ENCODE measurements at places on chromosomes 16 and 17.
A peak's percentile ranks its signal among the peaks of the same experiment; 100 is the strongest.

GRCh38 chr16:12920739-12921138 lies 19.3 kb downstream of the SHISA9 start:
- DNase-seq = no peak

DNA sequence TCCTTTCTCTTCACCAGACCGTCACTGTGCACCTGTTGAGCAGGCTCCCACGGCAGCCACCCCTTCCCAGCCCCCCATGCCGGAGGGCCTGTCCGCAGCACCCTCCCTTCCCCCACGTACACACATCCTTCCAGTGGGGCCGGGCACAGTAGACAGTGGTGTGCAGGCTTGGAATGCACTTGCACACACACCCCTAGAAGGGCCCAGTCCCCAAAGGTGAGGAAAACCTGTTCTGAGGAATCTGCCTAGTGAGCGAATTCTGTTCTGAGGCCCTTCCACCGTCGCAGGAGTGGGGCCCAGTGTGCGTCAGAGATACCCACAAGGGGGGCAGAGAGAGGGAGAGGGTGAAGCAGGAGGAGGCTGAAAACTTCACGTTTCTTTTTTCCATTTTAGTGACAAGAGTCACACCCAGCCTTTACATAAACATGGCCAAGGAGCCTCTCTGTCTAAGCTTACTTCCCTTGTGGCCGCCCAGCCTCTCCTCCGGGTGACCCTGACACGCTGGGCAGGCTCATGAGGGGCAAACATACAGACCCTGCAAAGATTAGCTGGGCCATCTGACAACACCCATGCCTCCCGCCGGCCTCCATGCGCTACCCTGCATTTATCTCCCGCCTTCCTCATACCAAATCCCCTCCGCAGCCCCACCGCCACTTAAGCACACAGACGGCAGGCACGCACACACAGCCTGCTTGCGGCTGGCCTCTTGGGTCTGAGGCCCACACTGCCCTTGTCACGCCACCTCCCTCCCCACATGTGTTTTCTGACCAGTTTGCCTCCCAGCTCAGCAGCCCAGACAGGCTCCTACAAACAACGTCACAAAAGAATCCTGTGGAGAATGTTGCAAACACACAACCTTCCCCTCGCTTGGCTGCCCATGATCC lies 1.8 kb downstream of the ZBTB4 start:
- no peak for DNase-seq

DNA sequence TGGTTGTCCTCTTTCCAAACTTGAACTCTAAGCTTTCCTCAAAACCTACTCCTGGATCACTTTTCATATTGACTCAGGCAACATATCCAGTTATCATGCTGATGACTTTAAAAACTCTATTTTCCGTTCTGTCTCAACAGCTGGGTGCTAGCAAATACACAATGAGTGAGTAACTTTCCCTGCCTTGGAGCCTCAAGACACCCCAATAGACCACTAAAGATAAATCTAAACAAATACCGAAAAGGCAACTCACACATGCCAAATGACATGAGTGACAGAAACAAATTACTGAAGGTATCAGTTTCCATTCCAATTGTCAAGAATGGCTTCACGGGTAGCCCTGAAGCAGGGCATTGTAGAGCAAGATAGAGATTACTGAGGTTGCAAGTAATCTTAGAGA lies 15.7 kb upstream of the TMEM101 start:
- no peak for DNase-seq

DNA sequence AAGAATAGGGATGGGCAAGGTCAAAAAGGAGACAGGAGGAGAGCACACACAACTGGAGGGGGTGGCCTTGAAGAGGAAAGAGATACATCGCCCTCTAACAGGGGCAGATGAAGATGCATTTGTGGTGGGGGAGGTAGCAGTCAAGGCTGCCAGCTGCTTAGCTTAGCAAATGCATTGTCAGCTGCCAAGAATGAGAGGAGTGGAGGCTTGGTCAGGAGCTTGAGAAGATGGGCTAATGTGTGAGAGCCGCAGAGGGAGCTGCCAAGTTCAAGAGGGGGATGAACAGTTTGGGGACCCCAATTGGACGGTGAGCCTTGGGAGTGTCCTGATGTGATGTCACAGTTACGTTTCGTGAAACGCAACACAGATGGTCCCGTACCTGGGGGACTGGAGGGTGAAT lies 28.9 kb upstream of the GNA13 start:
- DNase-seq = no peak

- no peak for DNase-seq
Observed at GRCh38 chr17:73851091-73851490, 206.8 kb upstream of the SDK2 start.

DNA sequence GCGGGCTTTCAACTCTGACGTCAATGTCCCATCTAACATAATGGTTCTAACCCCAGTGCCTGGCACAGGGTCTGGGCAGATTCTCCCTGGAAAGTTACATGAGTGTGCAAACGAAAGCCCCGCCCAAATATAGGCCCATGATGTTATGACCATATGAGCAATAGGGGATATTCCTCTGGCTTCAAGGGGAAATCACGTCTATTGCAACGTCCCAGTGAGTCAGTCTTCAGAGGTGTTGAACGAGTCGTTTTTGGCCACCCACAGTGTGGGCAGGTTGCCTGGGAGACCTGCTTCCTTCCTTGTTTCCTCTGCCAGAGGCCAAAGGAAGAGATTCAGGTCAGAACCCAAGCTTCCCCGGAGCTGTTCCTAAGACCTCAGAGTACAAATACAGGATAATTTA lies 30.3 kb downstream of the PIK3R5 start:
- no peak for DNase-seq

DNA sequence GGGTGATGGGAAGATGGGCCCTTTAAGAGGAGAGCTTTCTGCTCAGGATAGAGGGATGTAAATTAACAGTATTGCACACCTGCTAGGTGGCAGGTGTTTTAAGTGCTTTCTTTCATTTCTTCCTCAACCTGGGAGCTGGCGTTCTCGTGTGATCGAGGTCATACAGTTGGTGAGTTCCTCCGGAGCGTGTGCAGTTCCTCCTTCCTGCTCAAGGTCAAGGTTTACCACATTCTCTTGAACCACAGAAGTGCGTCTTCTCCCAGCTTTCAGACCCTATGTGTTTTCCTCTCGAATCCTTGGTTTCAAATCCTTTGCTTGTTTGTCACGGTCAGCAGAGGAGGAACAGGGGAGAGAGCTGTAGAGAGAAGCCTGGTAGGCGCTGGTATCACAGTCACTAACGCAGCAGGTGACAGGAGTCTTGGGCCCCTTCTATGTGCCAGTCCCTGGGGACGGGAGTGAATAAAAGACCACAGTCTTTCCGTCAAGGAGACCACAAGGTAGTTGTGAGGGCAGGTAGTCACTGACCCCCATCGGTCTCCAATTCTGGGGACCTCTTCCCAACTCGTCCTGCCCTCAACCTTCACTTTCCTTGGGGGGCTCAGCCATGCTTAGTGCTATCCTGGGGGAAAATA lies 791 bp downstream of the DNAI2 start:
- no peak for DNase-seq

- no peak for DNase-seq
Observed at GRCh38 chr16:29962344-29962994, 590 bp downstream of the TMEM219 start.

GRCh38 chr17:16585796-16586195 lies 16.8 kb upstream of the ZNF287 start:
- no peak for DNase-seq

DNA sequence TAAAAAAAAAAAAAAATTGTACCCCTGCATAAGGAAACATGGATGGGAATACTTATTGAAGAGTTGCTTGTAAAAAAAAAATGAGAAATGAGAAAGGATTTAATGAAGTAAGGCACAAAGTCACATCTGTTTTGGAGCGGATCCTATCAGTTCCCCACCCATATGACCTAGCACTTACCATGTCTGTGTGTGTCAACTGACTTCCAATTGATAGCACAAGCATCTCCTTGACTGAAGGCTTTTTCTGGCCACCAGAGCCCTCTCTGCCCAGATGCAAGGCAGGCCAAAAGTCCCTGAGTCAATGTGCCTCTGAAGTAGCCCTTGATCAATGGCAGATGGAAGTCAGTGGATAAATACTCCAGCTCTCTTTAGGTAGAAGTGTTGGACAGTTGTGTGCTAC lies 13.4 kb upstream of the NLK start:
- no peak for DNase-seq

- no peak for DNase-seq
Observed at GRCh38 chr17:8941520-8941919, 24.0 kb downstream of the PIK3R5 start.

GRCh38 chr16:14483819-14484385 lies 146.2 kb downstream of the PARN start:
- DNase-seq = no peak

DNA sequence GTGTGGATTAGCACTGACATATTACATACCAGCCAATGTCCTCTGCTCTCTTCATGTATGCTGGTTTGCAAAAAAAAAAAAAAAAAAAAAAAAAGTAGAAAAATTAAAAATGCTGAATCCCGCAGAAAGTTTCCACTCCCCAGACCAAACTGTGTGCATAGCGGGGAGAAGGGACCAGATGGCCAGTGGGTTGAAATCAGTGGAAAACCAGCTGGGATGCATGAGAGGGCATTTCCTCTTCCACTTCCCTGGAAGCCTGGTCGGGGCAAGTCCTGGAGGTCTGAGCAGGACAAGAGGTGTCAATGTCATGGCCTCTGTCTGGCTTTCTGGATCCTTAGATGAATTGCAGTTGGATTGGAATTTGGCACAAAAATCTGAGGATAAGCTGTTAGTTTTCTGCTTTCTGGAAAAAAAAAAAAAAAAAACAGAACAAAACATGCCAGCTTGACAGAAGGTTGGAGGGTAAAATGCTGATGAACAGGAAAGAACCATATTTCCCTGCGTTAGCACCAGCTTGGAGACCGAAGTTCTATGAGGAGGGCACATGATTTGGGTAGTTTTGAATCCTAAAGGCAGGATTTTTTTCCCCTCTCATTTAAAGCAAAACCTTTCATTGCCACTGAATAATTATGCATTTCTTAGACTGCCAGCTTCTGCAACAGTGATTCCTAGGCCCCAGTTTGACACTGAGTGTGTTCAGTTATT lies 941.5 kb upstream of the EEF2KMT start:
- DNase-seq = peak; percentile 58

GRCh38 chr16:66367968-66368891 lies 1.7 kb downstream of the CDH5 start:
- no peak for DNase-seq

DNA sequence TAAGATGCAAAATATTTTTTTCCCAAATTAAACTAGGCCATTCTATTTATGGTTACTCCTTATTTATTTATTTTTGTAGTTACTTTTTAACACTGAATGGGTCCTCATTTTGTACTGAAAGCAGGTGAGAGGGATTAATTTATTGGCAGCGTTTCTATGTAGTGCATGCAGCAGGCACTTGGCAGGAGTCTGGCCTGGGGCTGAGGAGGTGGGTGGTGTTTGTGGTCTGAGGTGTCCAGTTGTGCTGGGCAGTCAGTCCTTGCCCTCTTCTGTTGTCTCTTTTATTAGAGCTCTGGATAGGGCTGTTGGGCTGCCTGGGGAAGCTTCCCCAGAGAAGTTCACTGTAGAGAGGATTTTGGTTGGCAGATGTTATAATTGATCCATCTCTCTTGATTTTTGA lies 12.7 kb downstream of the SEC14L1 start:
- DNase-seq = no peak

DNA sequence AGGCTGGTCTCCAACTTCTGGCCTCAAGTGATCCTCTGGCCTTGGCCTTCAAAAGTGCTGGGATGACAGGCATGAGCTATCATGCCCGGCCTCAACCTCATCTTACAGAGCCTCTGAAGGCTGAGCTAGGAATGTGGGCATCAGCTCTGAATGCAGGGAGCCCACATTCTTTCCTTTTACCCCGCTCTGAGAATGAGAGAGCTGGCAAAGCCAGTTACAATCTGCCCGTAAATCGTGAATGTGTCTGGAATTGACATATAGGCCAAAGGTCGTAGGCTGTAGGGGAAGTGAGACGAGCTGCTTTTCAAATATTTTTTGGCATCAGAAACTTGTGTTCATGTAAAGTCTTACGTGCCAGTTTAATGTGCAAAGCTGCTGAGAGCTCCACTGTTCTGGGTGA lies 4.5 kb downstream of the TMEM238L start:
- DNase-seq = no peak

- DNase-seq = no peak
Observed at GRCh38 chr16:35377142-35377541, 1917.7 kb downstream of the TP53TG3F start.

DNA sequence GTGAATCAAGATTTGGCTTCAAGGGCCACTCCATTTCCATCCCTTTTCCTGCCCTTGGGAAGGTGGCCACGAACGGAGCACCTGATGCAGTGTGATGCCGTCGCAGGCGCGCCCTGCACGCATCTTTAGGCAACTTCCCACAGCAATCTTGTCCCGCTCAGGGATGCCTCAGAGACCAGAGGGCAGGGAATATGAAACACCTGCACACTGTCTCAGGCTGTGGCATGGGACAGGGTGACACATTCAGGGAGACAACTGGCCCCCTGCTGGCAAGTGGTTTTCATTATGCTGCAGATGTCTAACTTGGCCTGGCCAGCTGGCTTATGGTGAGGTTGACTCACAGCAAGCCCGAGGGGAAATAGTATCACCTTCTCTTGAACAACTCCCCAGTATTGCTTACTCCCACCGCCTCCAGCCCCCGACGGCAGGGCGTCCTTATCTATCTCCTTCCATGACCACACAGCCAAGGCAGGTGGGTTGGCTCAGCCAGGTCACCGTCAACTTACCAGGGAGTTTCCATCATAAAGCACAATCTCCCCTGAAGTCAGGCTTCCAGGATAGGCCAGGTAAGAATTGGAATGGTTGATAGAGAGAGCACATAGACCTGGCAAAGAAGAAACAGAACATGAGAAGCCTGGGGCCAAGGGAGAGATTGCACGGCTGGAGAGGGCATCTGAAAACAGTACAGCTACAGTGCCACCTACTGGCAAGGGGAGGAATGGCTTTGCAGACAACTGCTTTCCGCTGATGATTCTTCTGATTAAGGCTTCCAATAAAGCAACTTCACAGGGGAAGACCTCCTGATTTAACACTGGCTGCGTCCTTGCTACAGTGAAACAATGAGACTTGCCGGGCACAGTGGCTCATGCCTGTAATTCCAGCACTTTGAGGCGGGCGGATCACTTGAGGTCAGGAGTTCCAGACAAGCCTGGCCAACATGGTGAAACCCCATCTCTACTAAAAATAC lies 21.1 kb downstream of the WIPI1 start:
- DNase-seq = peak; percentile 88

GRCh38 chr16:84514295-84514873 lies 9.9 kb upstream of the MEAK7 start:
- no peak for DNase-seq

GRCh38 chr17:73650140-73650539 lies 5.9 kb upstream of the SDK2 start:
- DNase-seq = peak; percentile 24

GRCh38 chr17:75610103-75610984 lies 22.7 kb downstream of the MYO15B start:
- no peak for DNase-seq

Data from NCI-H1694 treated with DMSO at 0.1 percent for 48 hours (cell line).